IPS DF 19.7 (cell line): ENCODE measurements at places on chromosomes 12 and 14.

DNA sequence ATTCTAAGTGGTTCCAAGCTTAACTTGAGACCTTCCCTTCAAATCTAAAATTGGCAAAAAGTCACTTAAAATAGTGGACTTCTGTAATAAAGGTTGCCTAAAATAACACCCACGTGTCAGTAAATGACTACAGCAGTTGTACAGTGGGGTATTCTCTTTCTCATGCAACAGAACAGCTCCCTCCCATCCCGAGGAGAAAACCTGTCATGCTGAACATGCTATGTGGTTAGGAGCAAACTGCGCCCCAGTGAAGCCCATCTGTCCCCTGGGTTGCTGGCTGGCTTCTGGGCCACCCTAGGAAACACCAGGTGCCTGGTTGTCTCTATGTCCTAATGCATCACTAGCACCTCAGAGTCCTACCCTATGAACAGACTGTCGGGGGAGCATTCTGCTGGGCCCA lies 2.7 kb downstream of the BTBD6 start:
- no peak for DNase-seq

- DNase-seq = no peak
Measured at GRCh38 chr14:60287452-60287851, 38.4 kb downstream of the PPM1A start.

DNA sequence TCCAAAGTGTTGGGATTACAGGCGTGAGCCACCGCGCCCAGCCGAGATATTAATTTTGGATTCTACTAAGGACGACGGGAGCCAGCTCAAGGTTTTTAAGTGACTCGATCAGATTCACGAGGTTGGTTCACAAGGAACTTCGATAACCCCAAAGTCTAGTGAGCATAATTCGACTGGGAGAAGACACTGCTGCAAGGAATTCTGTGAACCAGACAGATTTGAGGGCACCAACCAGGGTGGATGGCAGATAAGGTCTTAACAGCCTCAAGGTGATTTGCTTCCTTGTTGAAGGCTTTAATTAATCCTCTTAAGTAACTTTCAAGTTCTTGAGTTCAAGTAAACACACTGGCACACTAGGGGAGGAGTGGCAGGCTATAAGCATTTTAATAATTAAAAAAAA lies 1.1 kb upstream of the KLHDC2 start:
- DNase-seq = no peak

GRCh38 chr14:88163731-88164255 lies 158.9 kb downstream of the GPR65 start:
- DNase-seq = no peak

DNA sequence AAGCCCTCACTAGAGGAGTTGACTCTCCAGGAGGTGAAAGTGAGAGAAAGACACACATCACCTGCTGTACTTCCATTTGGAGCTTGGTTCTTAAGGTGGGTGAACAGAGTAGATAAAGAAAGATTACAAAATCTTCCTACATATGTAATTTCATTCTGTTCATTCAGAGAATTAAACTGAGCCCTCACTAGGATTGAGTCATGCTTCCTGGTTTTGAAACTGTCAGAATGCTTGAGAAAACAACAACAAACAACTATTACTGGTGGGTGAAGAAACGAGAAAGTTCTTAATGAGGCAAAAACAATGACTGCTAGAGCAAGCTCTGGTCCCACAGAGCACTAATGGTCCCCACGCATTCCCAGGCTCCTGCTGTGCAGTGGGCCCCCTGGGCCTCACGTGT lies 841.7 kb downstream of the VRK1 start:
- DNase-seq = no peak
